ENCODE measurements at places on chromosomes 4 and X.

- DNase-seq, result peak; percentile 40
Measured at GRCh38 chrX:819684-820083, 189.1 kb downstream of the SHOX start.

- no peak for DNase-seq
Measured at GRCh38 chr4:163201358-163201757, 34.7 kb upstream of the NAF1 start.

DNA sequence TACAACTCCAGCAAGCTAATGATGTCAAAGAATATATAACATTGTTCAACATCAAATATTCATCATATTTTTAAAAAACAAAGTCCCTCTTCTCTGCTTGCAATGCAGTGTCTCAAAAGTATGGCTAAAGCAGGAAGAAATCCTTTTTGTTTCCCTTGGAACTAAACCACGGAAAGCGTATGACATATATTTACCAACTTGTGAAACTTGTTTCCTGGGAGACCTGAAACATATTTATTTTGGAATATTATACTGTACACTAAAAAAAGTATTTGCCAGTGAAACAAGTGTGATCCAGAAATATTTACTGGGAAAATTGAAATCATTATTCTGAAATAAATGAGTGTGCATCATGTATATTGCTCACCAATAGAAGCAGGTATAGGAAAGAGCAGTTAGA, 156.0 kb upstream of the ANKRD50 start:
- no peak for DNase-seq

GRCh38 chr4:88006956-88007303, 505 bp upstream of the PKD2 start:
- no peak for DNase-seq

DNA sequence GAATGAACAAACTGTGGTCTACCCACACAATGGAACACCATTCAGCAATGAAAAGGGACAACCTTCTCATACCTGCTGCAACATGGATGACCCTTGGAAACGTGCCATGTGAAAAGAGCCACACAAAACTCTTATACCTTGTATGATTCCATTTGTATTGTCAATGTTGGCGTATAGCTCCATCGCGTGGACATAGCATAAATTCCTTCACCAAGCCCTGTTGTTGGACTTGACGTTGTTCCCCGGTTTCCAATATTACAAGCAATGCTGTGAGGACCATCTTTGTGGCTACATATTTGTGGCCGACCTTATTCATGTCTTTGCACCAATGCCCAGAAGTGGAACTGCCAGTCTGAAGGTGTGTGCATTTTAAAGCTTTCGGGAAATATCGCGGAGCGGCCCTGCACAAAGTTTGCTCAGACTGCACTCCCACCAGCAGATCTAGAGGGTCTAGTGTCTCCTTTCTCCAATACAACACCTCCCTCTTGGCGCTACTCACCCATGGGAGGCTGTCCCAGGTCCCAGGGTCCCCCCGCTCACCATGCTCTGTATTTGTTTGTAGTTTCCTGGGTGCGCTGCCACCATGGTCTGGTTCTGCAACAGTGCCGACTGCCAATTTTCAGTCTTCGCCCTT, at the start of gene CLDN34:
Gene CLDN34 (plus strand): TSS at position 584 of the 634 bp plus-strand sequence. CDS start 0 bp downstream, at position 584.
- DNase-seq, result no peak

- DNase-seq, result no peak
Measured at GRCh38 chrX:9873952-9874351, 87.7 kb downstream of the SHROOM2 start.

GRCh38 chr4:86961116-86961515, 26.3 kb downstream of the AFF1 start:
- no peak for DNase-seq

DNA sequence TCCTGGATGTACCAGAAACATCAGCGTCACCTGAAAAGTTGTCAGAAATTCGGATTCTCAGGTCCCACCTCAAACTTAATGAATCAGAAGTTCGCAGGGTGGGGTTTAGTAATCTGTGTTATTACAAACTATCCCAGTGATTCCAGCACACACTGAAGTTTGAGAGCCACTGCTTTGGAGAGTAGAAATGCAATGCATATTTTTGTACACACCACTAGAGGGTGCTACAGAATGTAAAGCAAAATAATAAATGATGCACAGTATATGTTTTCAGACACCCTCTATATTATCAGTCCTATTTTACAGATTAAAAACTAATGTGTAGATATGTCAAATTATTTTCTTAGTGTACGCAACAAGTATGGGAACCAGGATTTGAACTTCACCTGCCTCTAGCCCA, 2.4 kb upstream of the MORF4L2 start:
- DNase-seq, result no peak

DNA sequence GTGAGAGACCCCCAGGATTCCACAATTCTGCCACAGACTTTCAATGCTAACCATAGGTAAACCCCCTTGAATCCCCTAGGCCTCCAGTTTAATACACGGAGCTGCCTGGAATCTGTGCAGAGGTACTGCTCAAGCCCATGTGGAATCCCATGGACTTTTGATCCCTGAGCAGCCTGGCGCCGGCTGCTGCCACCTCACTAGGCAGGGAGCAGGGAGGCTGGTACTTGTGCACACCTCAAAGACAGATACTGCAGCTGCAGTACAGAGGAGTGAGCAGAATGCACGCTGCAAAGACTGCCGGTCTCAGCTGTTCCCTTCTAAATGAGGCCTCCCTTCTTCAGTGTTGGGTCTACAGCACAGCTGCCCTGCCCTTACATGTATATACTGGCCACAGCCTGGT, 79.4 kb downstream of the RPS6KA6 start:
- DNase-seq, result no peak

DNA sequence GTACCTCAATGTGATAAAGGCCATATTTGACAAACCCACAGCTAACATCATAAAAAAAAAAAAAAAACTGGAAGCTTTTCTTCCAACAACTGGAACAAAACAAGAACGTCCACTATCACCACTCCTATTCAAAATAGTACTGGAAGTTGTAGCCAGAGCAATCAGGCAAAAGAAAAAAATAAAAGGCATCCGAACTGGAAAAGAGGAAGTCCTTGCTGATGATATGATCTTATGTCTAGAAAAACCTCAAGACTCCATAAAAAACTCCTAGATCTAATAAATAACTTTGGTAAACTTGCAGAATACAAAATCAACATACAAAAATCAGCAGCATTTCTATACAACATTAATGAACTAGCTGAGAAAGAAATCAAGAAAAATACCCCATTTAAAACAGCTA, 134.3 kb downstream of the TEX11 start:
- no peak for DNase-seq

DNA sequence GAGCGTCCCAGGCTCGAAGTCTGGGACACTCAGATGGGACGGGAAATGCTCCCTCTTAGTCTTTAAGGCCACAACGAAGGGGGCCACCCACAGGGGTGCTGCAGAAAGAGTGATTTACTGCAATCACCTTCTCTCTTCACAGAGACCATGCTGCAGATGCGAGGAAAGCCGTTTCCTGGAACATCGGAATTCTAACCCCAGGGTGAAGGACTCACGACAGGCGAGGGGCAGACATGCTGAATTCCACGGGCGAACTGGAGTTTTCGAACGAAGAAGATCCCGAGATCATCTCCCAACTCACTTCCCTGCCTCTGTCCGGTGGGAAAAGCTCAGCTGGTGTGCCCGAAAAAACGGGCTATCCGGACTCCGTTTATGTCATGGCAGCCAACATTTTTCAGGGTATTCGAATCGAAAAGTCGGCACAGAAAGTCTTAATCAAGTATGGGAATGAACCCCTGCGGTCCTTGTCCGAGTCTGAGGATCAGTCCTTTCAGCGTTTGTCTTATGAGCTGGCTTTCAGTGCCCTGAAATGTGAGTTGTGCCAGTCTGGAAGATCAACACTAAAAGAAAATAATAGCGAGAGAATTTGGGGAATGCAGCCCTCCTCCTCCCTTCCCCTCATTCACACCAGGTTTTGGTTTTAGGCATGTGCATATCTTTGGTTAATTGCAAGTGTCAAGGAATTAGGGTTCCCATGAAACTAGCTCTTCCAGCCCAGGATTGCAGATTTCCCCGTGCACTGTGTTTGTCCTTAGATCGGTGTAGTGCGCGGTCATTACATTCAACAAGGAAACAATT, 905 bp downstream of the NSUN7 start:
- no peak for DNase-seq

DNA sequence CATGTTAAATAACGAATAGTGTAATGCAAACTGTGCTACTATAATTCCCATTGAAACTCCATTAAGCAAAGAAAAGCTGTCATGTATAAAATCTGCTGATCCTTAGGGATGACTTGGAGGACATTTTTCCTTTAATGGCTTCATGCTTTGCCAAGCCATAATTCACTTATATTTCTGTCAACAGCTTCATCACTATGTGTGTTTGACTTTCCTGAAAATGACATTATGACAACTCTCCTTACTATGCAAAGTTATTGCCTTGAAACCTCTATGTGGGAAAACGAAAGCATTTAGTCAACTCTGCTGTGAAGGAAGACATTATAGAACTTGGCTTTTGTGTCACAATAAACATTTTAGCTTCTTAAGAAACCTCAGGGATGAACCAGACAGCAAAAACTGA, 210.5 kb downstream of the GRXCR1 start:
- no peak for DNase-seq

DNA sequence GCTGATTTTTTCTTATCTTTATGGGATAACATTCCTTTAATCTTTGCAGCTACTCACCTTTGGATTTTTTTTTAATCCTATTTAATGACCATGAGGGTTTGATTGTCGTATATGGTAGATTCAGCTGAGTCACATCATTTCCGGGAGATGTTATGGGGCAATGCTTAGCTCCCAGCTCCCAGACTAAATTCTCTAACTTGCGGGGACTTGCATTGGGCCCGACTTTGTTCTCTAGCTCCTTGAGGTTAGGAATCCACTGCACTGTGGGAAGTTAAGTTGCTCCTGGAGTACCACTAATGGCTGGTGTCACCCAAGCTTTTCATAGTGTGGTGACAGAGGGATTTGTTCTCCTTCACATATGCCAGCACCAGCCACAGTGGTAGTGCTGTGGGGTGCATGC, 287.4 kb downstream of the TECRL start:
- no peak for DNase-seq

GRCh38 chr4:108113229-108113628, 55.5 kb downstream of the LEF1 start:
- DNase-seq, result no peak

GRCh38 chrX:42491137-42491907, 286.6 kb downstream of the PPP1R2C start:
- no peak for DNase-seq

- no peak for DNase-seq
Measured at GRCh38 chrX:10028283-10029104, 61.3 kb downstream of the CLDN34 start.

GRCh38 chr4:172818901-172819300, 349.7 kb upstream of the GALNT7 start:
- no peak for DNase-seq

- DNase-seq, result no peak
Measured at GRCh38 chrX:7552760-7553159, 290.2 kb upstream of the VCX start.

DNA sequence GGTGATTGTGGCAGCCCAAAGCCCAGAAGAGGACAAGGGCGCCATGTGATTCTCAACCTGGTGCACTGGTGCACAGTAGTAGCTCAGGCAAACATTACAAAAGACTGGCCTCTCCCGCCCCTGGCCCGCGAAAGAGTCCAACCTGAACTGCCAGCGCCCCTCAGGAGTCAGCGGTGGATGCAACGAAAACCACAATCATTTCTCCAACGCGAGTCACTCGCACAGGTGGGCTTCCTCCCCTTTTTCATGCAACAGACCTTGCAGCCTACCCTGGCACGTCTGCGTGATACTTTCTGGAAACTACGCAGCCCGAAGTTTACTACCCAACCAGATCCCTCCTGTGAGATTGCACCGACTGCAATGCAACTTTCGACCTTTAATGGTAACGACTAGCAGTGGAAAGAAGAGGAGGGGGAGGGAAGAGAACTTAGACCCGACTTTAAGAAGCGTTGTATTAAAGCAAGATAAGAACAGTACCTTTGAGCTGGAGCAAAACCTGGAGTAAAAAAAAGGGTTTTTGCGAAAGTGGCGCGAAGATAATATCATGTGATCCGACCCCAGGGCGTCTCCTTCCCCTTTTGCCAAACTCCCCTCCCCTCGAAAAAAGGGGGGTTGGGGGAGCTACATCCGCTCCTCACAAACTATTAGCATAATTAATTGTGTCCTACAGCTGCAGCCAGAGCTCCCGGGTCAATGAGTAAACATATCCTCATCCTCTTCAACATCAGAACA, 63.3 kb upstream of the CCDC160 start:
- no peak for DNase-seq

- no peak for DNase-seq
Measured at GRCh38 chr4:166886718-166887117, 347.6 kb downstream of the SPOCK3 start.

GRCh38 chrX:92260102-92260501, 480.9 kb downstream of the PCDH11X start:
- DNase-seq, result no peak

DNA sequence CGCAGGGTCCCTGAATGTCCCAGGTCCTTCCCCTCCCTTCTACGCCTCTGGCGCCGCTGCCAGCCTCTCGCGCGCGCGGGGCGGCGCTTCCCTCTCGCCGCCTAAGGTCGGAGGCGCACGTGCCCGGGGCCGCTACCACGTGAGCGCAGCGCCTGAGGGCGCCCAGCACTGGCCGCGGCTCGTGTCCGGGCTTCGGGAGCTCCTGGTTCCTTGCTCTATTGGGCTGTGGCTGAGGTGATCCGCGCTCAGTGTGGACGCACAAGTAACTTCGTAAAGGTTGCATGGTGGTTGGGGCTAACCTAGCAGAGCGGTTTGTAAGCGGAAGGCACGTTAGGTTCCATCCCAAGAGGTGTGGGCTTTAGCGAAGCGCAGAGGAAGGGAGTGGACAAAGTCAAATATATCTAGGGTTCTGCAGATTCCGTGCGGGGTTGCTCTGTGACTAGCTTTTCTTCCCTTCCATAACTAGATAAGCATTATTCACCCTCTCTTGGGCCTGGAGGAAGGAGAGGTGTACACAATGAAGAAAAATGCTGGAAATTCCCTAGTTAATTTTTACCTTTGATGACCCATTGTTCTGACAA, 1.8 kb downstream of the TLL1 start:
- DNase-seq, result no peak

GRCh38 chr4:129974730-129975129, 878.8 kb downstream of the C4orf33 start:
- DNase-seq, result no peak

GRCh38 chrX:125298871-125299270, 20.8 kb upstream of the TEX13C start:
- no peak for DNase-seq

- DNase-seq, result no peak
Measured at GRCh38 chrX:78329486-78329885, 2.1 kb upstream of the CYSLTR1 start.

GRCh38 chr4:6747294-6748051, 31.5 kb downstream of the BLOC1S4 start:
- no peak for DNase-seq

- no peak for DNase-seq
Measured at GRCh38 chr4:162705130-162705803, 461.4 kb downstream of the NAF1 start.

- DNase-seq, result no peak
Measured at GRCh38 chrX:103918050-103918449, 44.4 kb upstream of the TMSB15B start.

GRCh38 chrX:123713841-123714240, 19.0 kb downstream of the THOC2 start:
- no peak for DNase-seq

GRCh38 chr4:168241953-168242352, 76.6 kb downstream of the DDX60 start:
- DNase-seq, result no peak

Measured in type B pancreatic cell (in vitro differentiated cells).